Fibroblast of skin of right biceps (primary cell): ENCODE measurements at places on chromosomes 6 and 20.

- DNase-seq = peak; percentile 63
Measured at GRCh38 chr6:131199568-131200272, 64.5 kb downstream of the AKAP7 start.

DNA sequence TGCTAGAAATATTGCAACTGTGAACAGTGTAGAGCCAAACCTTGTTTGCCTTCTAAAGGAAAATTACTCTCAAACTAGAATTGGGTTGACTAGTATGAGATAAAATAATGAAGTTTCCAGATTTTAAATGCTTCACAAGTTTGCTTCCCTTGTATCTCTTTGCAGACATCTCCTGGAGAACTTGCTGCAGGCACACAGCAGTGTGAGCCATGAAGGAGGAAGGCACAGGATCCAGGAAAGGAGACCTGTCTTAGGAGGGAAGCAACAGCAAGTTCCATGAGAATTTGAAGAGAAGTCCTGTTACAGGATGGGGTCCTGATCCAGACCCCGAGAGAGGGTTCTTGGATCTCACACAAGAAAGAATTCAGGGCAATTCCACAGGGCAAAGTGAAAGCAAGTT, 115.9 kb downstream of the BMP7 start:
- no peak for DNase-seq

DNA sequence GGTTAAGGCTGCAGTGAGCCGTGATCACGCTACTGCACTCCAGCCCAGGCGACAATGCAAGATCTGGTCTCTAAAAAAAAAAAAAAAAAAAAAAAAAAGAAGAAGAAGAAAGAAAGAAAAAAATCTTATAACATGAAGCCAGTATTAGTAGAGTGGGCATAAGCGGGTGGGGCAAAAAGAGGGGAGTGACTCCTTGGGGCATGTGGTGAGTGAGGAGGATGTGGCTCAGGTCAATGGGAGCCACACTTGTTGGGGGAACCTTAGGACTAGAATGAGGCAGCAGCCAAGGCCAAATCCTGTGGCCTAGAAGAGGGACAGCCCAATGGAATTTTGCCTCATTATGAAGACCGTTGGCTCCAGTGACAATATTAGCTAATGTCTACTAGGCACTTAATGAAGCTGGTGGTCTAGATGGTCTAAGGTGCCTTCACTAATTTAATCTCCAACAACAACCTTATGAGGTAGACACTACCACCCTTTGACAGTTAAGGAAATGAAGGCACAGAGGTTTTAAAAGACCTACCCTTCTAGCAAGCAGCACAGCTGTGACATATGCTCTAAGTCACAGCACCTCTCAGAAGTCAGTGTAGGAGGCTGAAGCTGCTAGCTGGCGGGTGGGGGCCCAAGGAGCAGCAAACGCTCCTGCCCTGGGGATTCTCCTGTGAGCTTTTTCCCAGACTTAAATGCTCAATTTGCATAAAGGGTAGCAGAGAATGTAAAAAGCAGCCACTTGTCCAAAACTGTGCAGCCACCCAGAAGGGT, 23.6 kb upstream of the ARMC12 start:
- DNase-seq = no peak

- no peak for DNase-seq
Measured at GRCh38 chr6:165941249-165941775, 226.3 kb downstream of the TBXT start.

- DNase-seq = no peak
Measured at GRCh38 chr6:99246602-99247001, 102.9 kb downstream of the FAXC start.

DNA sequence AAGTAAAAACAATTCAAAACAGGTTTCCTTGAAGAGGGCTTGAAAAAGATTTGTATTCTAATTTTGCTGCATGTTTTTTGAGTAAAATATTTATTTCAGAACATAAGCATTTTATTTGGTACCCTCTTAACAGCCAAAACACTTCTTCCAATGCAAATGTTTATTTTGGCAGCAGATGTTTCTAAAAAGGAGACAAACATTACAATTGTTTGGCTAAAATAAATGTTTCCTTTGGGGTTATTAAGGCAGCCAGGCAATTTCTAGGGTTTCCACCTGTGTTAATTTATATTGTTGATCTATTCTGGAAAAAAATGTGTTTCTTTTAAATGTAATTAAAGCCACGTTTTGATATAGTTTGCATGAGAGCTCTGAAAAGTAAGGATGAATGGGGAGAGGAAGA, 56.6 kb downstream of the ARID1B start:
- DNase-seq = no peak

GRCh38 chr6:20686142-20686541, 151.9 kb downstream of the CDKAL1 start:
- no peak for DNase-seq

- DNase-seq = no peak
Measured at GRCh38 chr20:59471653-59472421, 132.5 kb upstream of the PHACTR3 start.

- DNase-seq = no peak
Measured at GRCh38 chr6:81822568-81822967, 70.1 kb upstream of the TENT5A start.

DNA sequence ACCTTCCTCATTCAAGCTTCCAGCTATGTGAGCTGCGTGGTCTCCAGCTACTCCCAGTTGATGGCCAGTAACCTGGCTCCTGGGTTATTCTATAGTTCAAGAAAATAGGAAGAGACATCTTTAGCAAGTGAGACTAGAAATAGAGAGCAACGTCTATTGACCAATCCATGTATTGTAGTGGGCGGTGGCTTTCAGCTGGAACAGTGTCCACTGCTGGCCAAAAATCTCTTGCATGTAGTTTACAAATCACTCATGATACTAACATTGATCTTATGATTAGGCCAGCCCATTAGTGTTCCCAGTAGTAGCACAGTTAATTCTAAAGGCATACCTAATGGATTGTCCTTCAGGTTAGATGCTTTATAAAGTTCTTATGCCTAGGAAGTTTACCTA, 58.9 kb upstream of the SCP2D1 start:
- no peak for DNase-seq

DNA sequence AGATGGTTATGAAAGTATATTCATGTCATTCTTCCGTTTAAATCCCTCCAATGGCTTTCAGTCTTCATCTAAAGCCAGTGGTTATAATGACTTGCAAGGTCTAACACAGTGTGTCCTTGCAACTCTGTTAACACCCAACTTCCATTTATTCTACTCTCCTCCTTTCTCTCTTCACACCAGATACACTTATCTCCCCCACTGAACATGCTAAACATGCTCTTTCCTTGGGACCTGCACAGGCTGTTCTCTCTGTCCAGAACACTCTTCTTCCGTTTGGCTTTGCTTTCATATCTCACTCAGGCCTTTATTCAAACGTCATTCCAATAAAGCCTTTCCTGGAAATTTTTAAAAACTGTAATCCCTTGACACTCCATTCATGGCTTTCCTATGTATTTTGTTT, 91.5 kb downstream of the EPHA7 start:
- DNase-seq = no peak

DNA sequence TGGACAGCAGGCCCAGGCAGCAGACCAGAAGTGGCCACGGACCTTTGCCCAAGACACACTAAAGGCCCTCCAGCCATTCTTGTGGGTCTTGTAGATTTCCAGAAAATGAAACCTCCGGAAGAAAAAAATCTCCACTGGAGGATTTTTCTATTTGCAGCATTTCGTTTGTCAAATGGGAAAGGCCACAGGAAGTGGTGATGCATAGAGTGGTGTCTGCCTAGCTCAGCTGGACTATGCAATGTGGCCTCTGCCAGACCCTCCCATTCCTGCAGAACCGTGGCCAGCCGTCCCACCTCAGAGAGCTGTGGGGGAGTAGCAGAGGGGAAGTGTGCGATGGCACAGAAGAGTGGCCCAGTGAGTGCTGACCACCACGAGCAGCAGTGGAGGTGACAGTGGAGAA, 24.0 kb upstream of the INSM1 start:
- no peak for DNase-seq

GRCh38 chr20:8842525-8842924, 226.4 kb upstream of the PLCB4 start:
- no peak for DNase-seq

DNA sequence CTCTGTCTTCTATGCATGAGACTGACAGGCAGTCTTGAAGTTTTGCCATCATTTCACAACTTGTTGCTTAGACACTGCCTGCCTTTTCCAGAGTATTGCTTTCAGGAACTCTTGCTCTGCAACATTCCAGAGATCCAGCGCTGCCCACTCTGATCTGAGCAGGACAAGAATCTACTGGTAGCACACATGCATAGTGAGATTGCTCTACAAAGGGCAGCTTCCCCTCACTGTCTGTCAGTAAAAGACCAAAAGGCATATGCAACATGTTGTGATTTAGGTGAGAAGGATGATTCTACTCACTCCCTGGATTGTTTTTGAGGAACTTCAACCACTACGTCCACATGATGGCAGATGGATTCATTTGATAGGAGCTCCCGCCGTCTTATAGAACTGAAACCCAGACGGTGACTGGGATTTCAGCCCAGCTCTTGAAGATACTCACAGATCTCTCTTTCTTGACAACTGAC, 259.1 kb downstream of the ARID1B start:
- no peak for DNase-seq

GRCh38 chr6:19721766-19722377, 115.3 kb upstream of the ID4 start:
- no peak for DNase-seq

GRCh38 chr6:115058414-115059211, 715.8 kb upstream of the HS3ST5 start:
- no peak for DNase-seq

DNA sequence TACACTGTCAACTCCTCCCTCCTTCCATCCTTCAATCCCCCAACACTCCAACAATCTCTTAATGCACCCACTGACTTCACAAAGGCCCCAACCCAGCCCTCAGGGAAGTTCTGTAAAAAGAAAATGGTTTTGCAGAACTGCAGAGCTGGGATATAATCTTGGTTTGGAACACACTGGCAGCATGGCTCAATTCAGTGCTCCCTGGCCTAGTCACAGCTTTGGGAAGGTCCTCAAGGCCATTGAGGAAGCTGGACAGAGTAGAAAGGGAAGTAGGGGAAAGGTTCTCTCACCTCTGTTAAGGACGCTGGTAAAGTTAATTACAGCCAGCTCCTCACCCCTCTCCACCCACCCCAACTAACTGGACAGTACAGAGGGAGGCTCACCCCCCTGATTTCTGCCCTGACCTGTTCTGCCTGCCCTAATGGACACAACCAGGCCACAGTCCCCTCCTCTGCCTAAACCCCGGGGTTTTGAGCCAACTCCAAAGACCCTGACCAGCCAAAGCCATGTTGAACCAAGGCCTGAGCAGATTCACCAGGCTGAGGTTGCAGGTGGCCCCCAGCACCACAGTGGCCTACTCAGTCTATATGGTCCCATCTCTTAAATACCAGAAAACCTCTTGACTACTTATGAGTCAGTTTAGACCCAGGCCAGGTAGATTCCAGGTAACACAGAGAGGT, 49.2 kb downstream of the MAFB start:
- no peak for DNase-seq

DNA sequence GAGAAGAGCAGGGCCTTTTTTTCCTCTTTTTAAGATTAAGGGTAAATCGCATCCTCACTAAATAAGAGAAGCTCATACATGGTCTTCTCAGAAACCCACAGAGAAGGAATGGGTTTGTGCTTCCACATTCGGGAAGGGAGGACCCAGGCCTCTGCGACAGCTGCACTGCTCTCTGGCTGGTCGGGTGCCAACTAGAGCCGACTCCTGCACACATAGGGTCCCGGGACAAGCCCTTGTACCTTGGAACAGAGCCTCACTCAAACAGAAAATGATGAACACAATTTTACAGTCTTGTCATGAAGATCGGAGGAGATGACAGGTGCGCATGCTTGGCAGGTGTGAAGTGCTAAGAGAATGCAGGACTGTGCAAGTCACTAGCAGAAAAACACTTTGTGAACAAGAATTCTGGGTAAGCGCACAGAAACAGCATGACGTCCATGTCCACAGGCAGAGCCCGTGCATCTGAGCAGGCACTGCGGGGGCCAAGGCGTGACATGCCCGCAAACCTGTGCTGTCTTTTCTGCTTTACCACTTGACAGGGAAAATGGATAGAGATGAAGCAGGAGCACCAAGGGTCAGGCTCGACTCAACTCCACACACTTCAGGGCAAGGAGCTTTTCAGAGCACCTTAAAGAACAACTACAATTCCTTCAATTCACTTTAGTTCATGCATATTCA, 101.0 kb upstream of the MPC1 start:
- no peak for DNase-seq

DNA sequence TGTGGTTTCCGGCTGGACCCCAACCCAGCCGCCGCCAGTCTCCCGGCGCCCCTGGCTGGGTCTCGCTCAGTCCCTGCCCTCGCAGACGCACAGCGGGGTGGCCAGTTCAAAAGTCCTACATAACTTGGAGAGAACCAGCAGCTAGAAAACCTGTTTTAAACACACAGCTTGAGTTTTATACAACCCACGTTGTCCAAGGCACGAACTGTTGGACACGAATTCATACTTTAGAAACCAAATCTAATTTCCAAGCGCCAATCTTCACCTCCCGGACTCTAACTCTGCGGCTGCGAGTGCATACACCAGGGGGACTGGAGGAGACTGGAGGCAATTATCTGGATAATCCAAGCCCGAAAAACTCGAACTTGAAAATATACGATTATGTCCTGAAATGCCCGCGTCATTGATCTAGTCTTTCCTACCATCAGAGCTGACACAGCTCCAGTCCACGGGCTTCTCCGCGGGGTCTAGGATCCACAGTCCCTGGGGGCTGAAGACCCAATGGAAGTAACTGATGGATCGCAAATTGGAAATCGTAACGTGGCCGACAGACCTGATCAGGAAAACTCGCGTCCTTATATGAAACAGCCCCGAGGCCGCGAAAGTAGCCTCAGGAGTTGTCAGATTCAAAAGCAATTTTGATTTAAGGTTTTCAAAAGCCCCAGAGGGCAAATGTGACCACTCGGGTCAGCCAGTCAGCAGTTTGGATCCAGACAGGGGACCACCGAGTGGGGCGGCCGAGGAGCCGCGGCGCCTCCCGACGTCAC, 843 bp upstream of the HEY2 start:
- peak; percentile 17 for DNase-seq

DNA sequence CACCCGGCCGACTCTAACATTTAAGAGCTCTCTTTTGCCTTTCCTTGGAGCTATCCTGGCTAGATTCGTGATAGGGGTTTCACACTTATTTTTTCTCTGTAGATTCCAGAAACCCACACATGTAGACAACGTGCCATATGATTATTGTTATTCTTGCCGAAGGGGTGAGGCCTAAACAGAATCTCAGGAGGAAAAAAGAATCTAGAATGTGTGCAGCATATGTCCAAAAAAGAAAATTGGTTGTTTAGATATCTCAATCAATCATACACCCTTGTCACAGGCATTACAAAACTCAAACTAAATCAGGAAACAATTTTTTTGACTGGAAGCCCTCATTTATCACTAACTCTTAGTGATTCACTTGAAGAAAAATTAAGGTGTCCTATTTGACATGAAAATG, 66.9 kb upstream of the TGM3 start:
- DNase-seq = no peak
